ENCODE measurements at places on chromosomes 7 and 10. TPM values are rescaled to one million over a fixed set of nuclear protein-coding genes. Genes with fewer than 3 reads are reported as not detected.

The GIMAP4 gene
- total RNA-seq = 0.28 TPM

The COL26A1 gene
- total RNA-seq = not detected

The RARRES2 gene
- 46.9 TPM for total RNA-seq

The RBP4 gene
- total RNA-seq = not detected

The SCRN1 gene
- 100 TPM for total RNA-seq
